ENCODE measurements at places on chromosomes 12 and 14.

GRCh38 chr12:72790273-72790672 is 518.1 kb downstream of the TRHDE start:
- no peak for DNase-seq

DNA sequence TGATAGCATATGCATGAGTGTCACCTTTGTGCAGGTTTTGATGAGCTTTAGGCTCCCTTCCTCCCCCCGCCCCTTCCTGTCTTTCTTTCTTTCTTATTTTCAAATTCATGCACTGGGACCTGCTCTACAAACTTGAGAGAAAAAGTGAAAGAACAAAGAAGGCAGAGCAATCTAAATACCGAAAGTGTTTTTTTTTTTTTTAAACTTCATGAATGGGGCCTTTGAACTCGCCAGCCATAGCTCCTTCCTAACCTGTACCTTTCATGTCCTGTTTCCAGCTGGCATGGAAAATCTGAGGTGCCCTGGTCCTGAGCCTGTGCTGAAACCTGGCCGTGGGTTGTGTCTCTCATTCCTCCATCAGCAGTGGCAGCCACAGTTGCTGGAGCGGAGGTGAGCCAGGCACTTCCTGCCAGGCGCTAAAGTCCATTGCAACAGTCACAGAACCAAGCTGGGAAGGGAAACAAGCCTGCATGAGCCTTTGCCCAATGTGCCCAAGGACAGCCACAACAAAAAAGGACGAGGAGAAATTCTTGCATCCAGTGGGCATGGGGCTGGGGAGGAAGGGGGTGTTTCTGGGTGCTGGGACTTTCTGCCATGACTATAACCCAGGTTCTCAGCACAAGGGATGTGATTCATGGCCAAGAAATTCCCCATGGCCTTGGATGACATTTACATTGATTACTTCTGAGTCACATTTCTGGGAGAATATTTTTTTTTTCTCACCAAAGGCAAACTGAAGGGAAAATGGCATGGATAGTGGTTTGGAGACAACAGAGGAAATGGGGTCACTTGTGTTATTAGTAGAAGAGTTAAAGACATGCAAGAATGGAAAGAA is 102.7 kb downstream of the TMEM30B start:
- no peak for DNase-seq

GRCh38 chr14:88829188-88829587 is 4.7 kb downstream of the TTC8 start:
- DNase-seq: no peak

- peak; percentile 17 for DNase-seq
Measured at GRCh38 chr12:9731393-9731792, 1.5 kb downstream of the CLECL1 start.

Measured in CD4-positive, alpha-beta T cell treated with Interleukin-1 beta for 1 hour (primary cell).